ENCODE measurements at places on chromosomes 4 and X.

- DNase-seq = no peak
These were observed 66.9 kb upstream of the ATP6AP2 start for GRCh38 chrX:40513835-40514234.

GRCh38 chr4:128861856-128862518 lies 52.5 kb downstream of the JADE1 start:
- DNase-seq = no peak

DNA sequence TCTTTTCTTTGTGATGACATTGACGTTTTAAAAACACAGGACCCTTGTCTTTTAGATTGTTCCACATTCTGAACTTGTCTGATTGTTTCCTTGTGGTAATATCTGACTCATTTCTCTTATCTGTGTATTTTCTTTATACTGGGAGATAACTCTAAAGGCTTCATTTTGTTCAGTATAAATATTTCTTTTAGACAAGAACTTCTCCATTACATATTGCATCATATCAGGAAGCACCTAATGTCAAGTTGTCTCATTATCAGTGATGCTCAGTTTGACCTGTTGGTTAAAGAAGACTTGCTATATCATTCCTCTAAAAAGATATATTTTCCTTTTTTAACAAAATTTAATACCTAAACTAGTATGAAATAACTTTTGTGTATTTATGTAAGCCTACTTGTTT lies 152.3 kb upstream of the BMP3 start:
- no peak for DNase-seq

- no peak for DNase-seq
These were observed 487.7 kb upstream of the INTU start for GRCh38 chr4:127145006-127145540.

GRCh38 chr4:41620594-41621256 lies 82.8 kb downstream of the LIMCH1 start:
- no peak for DNase-seq

- no peak for DNase-seq
These were observed 645.5 kb downstream of the ANKRD50 start for GRCh38 chr4:124067046-124067445.

DNA sequence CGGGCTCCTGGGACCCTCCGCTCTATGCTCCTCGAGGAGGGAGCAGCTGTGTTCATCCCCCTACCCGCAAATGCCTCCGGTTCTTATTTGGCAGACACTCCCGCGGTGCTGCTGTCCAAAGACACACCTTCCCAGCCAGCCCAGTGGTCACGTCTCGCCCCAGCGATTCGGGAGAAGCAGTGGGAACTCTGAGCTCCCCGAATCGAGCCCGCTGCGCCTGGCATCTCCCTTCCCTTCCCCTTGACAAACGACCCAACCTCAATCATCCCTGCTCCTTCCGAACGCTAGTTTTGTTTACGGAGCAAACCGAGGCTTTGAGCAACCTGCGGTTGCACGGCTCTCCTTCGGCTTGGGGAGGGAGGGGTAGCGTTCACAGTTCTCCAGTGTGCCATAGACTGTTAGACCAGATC lies 317 bp upstream of the FRMPD4 start:
- DNase-seq = no peak

DNA sequence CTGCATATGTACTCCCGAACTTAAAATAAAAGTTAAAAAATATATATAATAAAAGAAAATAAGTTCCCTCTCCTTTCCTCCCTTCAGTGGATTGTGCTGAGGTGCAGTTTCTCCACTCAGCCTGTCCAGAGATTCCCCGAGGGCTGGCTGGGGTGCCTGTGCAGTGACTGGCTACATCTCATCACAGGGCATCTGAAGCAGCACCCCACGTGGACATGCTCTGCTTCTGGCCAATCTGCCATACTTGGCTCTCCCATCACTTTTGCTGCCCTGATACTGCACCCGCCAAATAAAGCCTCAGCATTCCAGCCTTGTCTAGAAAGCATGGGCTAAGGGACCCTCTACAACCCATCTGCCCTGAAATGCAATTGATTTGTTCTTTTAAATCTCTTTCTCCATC lies 11.1 kb upstream of the MGST2 start:
- DNase-seq = peak; percentile 43

- no peak for DNase-seq
These were observed 43.0 kb downstream of the SEPSECS start for GRCh38 chr4:25117274-25117673.

DNA sequence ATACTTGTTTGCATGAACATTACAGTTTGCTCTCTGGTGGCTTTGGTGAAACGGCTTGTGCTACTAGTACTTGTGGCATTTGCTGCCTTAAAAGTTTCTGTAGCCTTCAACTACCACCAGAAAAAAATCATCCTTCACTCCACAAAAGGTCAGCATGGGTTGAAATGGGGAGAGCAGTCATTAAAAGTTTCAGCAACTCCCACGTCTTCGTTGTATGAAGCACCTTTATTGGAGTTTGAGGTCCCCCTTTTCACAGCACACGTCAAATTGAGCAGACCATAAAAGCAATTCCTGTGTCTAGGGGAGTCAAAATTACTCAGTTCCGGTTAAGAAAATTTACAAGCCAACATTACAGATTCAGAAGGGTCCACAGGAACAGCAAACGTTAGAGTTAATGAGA lies 23.0 kb upstream of the CCNA2 start:
- no peak for DNase-seq

GRCh38 chr4:112952313-112952700 lies 97.1 kb upstream of the ANK2 start:
- DNase-seq = no peak

DNA sequence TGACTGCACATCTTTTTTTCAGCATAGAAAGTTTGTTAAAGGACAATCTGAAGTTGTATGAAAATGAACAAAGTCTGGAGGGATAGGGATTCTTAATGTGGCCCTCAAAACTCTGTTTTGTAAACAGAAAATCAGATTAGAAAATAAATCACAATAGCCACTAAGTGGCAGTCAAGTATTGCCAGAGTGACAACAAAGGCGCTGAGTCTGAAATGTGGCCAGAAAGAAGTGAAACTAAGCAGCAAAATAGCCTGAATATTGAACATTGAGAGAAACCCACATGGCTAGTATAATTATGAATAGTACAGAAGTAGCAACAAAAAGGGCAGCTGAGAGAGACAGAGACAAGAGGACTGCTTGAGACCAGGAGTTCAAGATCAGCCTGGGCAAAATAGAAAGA lies 81.1 kb upstream of the CT45A1 start:
- no peak for DNase-seq

DNA sequence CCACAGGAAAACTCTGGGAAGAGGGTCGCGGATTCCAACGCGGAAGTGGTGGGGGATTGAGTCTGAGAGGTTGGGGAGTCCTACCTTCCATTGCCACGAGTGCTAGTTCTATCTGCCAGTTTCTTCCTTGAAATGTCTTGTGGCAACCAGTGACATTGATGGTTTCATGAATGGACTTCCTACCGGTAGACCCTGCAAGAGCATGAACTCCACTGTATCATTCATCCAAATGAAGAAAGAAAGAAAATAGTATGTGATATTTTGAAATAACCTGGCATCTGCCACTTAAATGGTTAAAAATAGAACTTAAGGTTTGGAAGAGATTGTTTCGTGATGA lies 1.1 kb upstream of the SLC10A7 start:
- no peak for DNase-seq

- DNase-seq = no peak
These were observed 378 bp upstream of the RPS6KA6 start for GRCh38 chrX:84188320-84188834.

DNA sequence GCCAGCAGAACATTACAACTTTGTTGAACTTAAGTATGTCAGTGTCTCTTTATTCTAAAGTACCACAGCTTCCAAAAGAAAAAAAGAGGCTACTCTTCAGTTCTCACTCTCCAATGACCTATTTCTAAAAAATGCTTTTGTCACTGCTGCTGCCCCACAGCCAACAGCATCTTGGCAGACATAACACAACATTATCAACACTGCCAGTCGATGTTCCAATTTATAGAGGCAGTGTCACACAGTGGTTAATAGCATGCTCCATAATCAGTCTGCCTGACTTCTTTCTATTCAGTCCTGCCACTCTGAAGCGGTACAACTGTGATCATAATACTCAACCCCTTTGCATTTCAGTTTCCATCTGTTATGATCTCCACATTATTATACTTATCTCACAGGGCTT lies 69.2 kb downstream of the PLS3 start:
- no peak for DNase-seq

GRCh38 chr4:41141900-41142299 lies 72.4 kb downstream of the APBB2 start:
- no peak for DNase-seq

- no peak for DNase-seq
These were observed 395.0 kb downstream of the DTHD1 start for GRCh38 chr4:36676139-36677050.

- DNase-seq = no peak
These were observed 7.8 kb downstream of the USP11 start for GRCh38 chrX:47240619-47241018.

DNA sequence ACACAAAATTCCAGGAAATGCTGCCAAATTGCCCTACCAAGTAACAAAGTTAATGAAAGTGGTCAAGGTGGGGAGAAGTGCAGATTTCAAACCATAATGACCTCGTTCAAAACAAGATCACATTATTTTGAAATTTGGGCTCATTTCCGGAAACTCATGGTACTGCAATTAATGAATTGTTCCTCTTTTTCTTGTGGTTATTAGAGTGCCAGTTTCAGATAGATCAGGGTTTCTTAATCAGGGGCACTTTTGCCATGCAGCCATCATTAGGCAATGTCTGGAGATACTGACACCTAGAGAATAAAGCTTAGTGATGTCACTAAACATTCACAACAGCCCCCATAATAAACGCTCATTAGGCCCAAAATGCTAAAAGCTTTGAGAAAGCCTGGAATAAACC lies 381.5 kb upstream of the GALNT7 start:
- no peak for DNase-seq

DNA sequence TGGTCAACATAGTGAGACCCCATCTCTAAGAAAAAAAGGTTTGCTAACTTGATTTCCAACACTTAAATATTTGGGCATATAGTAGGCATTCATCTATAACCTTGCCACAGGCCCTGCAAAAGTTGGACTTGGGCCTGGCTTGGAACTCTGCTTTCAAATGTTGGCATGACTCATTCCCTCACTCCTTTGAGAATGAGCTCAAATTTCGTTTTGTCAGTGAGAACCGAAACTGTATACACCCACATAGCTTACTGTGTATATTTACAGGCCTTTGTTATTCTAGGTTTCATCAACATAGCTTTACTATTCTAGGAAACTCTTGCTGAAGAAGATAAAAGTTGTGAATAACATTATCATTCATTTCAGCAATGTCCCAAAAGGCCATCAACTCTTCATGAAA lies 88.7 kb upstream of the ELOVL6 start:
- no peak for DNase-seq

GRCh38 chr4:22607382-22607781 lies 85.4 kb upstream of the GBA3 start:
- DNase-seq = no peak

GRCh38 chr4:77615153-77615552 lies 9.5 kb downstream of the CXCL13 start:
- DNase-seq = no peak

DNA sequence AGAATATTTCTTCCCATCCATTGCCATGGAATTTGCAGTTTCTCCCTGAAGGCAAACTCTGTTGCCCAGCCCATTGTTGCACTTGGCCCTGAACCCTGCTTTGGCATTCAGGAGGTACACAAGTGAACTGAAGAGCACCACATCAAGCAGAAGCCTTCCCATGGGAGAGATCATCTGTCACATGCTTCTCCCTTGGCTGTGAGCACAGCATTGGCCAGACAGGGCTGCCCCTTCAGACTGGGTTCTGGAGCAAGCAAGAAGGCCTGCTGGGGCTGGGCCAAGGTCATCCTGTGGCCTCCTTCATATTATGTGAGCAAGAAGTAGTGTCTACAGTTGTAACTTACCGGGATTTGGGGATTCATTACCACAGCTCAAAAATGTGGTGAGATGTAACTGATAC lies 22.7 kb downstream of the SCML1 start:
- DNase-seq = no peak

DNA sequence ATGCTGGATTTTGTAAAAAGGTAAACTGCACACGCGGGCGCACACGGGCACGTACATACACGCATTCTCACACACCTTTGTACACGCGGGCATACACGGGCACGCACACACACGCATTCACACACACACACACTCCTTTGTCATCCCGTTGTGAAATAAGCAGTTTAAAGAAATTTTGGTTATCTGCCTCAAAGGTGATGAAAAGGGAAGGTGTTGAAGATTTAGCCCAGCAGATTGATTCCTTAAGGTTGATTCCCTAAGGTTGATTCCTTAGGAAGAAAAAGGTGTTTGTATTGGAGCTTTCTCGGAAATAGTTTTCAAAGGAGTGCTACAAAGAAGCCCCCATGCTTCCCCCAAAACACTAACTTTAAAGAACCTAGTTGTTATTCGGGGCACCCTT lies 693 bp downstream of the ATP10D start:
- no peak for DNase-seq

DNA sequence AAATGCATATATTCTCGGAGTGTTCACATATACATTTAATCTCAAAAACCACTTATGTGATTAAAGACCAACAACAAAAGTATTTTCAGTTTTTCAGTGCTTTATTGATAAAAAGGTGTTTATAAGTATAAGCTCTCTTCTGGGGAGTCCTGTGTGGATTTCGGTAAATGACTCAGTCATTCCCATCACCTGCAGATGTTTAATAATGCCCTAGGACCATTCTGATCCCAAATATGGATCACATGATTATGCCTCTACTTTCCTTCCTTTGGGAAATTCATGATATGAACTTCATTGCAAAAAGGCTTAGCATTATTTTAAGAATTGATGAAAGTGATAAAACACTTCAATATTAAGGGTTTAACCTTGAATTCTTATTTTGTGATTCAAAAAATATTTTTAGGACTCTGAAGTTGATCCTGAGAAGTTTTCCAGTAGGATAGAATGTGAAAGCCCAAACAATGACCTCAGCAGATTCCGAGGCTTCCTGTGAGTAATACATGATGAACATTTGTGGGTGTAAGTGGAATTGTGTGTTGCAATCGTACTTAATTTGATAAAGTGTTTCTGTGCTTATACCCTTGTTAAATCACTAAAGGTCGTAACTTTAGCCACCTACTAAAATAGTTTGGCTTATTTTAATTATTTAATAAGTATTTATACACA lies 40.2 kb downstream of the ATP10D start:
- DNase-seq = no peak

DNA sequence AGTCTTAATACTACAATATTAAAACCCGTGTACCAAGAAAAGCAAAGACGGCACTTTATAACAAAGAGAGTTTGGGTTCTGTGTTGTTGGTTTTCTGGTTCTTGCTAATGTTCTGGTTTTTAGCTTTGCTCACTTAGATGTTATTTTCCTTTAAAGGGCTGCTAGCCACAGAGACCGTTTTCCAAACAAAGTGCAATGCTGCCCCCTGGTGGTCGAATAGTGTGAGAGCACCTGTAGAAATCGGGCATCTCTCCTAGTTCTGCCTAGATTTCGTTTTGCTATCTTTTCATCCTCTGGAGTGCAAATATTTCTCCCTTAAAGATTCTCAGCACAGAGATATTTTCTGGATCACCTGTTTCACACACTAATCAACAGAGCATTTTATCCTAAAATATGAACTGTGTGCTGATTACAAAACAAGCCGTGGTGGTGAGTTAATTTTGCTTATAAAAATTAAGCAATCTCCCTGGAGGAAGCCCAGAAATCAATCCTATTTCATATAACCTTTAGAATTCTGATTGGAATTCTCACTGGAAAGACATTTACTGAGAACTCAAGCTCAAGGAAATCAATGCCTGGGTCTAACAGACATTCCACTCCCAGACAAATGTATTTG lies 334.5 kb upstream of the NOCT start:
- DNase-seq = peak; percentile 42
